ENCODE measurements at places on chromosomes 1 and 21.

- DNase-seq: no peak
Observed at GRCh38 chr1:35863136-35863535, 19.9 kb upstream of the AGO1 start.

DNA sequence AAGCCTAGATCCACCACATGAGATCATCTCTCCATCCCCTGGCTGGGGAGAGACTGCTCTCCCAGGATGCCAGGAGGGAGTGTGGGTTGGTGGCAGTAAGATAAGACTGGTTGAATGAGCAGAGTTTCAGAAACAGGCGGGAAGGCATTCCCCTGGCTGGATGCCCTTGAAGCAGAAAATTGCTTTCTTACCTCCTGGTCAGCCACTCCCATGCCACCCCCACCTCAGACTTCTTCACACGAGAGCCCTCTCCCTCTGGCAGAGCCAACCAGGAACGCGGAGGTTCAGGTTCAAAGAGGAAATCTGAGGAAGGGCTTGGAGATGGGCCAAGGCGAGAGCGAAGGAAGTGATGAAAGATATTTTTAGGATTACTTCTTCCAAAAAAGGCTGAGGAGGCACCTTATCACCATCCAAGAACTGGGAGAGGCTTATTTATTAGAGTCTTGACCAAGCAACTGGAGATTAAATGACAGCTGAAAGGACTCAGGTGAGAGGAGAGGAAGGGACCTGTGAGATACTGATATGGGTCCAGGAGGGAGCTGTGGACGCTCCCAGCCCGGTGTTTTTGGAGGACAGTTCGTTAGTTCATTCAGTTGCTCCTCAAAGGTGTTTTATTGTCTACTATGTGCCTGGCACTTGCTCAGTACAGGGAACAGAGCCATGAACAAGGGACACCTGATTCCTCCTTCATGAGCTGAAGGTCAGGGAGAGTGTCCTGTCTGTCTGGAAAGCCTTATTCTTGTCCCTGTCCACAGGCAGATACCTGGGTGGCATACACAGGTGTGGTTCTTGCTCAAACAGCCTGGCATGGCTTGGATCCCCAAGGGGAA, 18.9 kb upstream of the SLC26A9 start:
- DNase-seq: no peak

DNA sequence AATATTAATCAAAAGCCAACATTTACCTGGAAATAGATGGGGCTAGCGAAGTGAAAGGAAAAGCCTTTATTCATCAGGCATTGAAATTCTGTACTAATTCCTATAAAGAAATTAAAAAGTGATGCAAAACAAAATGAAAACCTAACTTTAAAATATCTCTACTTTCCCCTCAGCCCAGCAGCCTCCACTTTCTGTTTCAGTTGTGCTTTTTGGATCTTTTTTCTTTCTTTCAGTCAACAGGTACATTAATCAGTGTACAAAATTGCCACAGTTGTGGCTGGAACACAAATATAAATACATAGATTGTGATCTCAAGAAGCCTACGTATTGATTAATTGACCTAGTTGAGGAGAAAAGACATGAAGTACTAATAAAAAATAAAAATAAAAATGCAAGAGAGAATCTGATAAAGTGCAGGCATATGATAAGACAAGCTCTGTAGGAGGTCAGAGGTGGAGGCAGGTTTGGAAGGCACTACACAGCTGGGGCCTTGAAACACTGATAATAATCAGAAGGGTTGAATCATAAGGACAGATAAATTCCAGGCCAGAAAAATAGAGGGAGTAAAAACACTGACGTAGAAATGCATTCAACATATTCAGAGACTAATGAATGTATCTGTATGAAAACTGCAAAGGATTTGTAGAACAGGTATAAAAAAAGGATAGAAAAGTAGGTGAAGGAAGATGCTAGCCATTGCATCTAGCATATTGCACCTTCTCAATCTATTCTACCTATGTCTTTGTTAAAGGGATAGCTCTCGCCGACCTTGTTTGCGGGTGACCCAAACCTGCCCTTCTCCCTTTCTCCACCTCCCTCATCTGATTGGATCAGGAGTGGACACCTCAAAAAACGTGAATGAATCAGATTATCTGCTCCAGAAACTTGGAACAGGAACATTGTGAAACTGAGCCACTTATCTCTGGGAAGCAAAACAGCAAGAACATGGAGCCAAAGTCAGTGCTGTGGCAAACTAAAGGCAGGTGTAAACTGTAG, 607.8 kb upstream of the ADGRL2 start:
- no peak for DNase-seq

GRCh38 chr1:89285745-89286380, 13.2 kb upstream of the GBP5 start:
- no peak for DNase-seq

GRCh38 chr1:201481761-201482493, 12.9 kb upstream of the PHLDA3 start:
- peak; percentile 34 for DNase-seq

DNA sequence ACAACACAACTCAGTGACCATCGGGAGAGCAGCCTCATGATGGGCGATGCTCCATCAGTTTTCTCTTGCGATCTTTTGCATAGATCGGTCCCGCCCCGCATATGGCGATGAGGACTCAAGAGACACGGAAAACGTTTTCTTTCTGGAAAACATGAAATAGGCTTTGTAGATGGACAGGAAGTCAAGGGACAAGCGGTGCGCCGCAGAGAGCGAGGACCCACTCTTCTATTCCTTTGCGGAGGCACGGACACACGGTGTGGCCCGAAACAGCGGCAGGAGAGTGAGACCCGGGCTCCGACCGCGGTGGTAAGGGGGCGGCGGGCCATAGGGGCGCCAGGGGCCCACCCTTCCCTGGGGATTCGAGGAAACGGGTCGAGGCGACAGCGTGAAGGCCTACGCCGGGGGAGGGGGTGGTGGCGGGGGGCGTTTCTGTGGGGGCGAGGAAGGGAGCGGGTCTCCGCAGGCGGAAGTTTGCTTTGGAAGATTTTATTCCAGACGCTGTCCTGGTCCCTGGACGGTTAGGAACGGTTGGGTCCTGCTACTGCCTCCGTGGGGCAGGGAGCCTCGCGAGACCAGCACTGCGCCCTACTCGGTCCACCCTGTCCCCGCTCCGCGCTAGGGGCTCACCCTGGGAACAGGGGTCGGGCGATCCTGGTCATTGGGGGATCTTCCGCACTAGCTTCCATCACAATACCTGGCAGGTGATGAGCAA, 796 bp upstream of the TDRKH start:
- peak; percentile 65 for DNase-seq

GRCh38 chr1:245132771-245133170, 22.0 kb upstream of the KIF26B start:
- DNase-seq: no peak

GRCh38 chr1:241079047-241079446, 278.0 kb downstream of the RGS7 start:
- DNase-seq: no peak

- DNase-seq: no peak
Observed at GRCh38 chr1:18636596-18637508, 6.2 kb downstream of the PAX7 start.

GRCh38 chr1:221013691-221014660, 134.7 kb downstream of the HLX start:
- DNase-seq: no peak

GRCh38 chr21:44802396-44803153, 955 bp upstream of the UBE2G2 start:
- DNase-seq: no peak

GRCh38 chr1:53324728-53325297, 3.1 kb downstream of the LRP8 start:
- no peak for DNase-seq

- DNase-seq: no peak
Observed at GRCh38 chr21:44364151-44365053, 11.0 kb downstream of the TRPM2 start.

DNA sequence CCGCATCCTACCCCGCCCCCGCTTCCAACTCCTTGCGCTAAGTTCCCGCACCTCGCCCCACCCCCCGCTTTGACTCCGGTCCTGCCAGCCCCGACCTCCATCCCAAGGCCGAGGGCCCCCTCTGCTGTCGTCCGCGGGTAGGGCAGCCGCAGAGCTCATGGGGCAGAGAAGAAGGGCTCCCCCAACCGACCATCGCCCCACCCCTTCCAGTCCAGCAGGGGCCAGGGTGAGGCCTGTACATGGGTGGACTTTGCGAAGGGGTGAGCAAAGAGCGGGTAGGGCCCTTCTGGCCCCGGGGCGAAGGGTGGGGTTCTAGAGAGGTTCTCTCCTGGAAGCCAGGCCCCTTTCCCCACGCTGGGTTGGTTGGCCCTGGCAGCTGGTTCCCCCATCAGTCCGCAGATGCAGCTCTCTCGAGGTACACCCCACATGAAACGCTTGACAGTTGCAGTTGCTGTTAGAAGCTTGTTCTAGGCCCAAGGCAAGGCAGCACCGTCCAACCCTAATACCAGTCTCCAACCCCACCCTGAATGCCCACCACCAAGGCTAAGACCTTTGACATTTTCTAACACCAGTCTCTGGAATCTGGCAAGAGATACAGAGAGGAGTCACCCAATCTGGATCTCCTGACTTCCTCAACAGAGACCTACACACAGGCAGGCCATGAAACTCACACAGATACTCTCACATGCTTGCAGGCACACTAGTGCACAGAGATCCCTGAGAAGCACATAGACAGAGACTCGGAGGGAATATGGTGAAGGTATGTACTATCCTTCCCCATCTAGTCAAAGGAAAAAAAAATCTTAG, 25.3 kb upstream of the ADGRB2 start:
- peak; percentile 61 for DNase-seq

DNA sequence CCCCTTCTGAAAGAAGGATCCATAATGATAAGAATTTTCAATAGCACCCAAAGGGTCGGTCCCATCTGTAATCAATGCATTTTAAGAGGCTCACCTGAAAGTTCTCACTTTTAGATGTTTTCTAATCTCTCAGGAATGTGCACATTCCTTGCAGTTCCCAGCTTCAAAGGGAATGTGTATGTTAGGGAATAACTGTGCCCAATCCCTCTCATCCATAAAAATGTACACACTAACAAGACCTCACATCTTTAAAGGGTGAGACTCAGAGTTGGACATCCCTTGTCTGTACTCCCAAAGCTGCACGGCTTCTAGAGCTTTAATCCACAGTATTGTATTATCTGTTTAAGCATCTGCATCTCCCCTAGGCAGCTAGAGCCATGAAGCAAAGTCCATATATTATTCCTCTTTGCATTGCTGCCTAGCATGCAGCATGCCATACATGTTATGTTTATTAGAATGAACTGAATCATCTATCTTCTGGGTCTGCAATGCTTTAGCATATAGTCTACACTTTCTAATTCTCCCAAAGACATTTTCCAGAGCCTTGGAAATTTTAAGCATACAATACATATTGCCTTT, 9.3 kb upstream of the CCN1 start:
- no peak for DNase-seq

DNA sequence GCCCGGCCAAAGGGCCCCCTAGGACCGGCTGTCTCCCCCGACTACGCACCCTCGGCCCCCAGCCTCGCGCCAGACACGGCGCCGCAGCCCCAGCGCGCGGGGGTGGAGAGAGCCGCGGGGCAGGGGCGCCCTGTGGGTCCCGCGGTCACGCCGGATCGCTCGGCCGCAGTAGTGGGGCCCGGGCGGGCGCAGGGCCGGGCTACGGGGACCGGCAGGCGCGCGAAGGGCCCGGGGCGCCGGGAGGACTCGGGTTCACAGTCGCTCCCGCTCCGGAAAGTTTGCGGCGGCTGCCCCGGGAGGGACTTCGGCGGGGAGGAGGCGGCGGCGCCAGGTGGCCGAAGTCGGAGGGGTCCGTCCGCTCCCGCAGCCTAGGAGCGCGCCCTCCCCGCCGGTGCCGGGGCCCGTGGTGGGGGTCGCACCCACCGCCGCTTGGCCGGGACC, 7.1 kb upstream of the ZNF669 start:
- DNase-seq: no peak

- DNase-seq: no peak
Observed at GRCh38 chr1:157862114-157863070, 20.8 kb upstream of the CD5L start.

DNA sequence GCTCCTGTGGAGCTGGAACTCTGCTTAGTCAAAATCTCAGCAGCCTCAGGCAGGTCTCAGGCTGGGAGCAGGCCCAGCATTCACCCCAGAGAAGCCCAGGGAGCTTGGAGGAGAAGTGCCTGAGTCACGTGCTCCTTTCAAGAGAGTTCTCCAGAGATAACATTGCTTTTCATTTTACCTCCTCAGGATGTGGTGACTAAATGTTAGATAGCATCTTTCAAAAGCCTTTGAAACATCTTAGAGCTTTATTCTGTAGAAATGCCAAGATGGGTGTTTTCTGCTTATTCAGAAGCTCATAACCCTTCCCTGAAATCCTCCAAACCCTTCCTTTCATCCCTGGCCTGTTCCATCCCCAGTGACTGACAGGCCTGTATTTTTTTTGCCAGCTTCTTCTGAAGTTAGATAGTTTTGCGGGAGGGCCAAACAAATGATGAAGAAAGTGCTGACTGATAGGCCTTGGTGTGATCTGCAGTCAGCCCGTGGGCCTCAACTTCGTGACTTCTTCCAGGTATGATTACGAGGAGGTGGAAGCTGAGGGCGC, 58.0 kb downstream of the PGM1 start:
- no peak for DNase-seq

DNA sequence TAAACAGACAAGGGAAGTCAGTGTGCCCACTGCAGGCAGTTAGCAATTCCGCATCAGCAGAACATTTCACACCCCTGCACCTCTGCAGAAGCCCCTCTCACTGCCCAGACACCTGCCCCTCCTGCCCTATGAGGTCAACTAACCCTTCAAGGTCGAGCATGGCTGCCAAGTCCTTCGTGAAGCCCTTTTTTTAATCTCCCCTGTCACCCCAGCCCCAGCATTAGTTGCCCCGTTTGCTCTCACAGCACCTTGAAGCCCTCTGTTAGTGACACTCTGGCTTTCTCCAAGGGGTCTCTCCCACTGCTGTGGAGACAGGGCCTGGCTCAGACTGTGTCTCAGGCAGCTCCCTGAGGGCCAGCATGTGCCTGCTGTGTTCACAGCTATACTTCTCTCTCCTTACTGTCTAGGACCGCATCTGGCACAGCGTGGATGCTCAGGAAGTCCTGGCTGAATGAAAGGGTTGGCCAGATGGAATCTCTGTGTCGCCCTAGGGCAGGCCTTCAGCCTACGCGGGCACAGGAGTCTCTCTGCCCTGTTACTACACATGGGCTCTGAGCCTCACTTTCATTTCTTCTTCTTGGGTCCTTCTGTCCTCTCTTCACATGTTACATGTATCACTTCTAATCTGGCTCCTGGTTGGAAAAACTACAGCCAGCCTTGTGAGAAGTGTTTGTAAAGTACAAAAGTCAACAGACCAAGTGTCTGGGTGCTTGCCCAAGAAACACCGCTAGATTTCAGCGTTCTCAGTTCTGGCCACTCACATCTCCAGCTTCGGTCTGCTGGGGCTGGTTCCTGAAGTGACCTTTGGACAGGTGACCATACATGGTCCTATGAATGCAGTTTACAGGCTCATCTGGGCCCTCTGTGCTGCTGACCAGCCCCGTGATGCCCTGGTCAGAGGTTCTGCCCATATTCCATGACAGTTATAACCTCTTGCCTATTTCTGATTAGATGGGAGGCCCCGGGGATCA, 19.7 kb downstream of the SLC2A1 start:
- DNase-seq: no peak

GRCh38 chr1:168654198-168654915, 74.6 kb downstream of the DPT start:
- no peak for DNase-seq

- no peak for DNase-seq
Observed at GRCh38 chr1:29324202-29324601, 87.9 kb downstream of the PTPRU start.

GRCh38 chr1:197738927-197739326, 36.4 kb downstream of the DENND1B start:
- no peak for DNase-seq
